Substantia nigra (tissue), 51 donors: ENCODE measurements at places on chromosomes 3 and 15.

DNA sequence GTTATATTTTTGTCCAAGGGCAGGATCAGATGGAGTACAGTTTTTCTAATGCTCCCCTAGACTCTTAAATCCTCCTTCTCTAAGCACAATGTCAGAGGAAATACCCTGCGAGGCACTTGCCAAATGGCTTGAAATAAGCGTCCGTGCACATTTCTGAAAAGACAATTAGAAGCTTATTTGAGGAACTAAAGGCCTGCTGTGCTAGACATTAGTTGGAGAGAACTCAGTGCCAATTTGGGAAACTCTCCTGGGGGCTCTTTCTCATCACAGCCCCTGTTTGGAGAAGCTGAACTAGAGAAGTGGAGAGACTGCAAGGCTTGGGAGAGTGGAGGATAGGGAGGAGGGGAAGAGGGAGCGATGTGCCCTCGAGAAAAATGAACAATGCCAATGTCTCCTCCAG lies 247.6 kb upstream of the C2CD4B start:
- no peak for DNase-seq

DNA sequence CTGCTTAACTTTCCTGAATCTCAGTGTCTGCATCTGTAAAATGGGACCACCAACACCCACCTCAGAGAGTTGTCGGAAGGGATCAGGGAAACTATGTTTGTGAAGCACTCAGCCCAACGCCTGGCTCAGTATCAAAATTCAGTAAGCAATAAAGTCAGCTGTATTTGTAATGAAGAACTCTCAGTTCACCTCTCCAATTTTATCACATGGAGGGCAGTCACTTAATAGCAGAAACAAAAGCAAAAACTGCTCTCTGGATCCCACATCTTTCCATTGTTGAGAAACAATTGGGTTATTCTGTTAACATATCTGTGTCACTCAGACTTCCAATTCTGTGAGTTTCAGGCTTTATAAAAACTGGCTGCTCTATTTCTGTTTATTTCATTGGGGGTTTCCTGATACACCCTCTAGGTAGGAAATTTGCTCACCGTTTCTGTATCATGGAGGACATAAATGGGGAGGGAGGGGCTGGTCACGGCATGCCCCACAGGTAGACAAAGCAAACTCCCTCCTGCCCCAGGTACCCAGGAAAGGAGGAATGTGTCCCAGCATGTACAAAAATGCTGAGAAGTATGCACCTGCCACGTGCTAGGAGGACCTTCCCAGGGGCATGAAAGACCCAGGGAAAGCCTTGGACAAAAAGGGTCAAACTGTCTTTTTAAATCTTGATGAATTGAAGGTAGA lies 81.4 kb upstream of the LMOD3 start:
- DNase-seq = no peak

GRCh38 chr3:132916096-132916495 lies 122.1 kb upstream of the TMEM108 start:
- DNase-seq = no peak

- no peak for DNase-seq
Measured at GRCh38 chr3:18758047-18758704, 333.0 kb upstream of the SATB1 start.

- no peak for DNase-seq
Measured at GRCh38 chr3:132346841-132347736, 29.9 kb downstream of the ACP3 start.

DNA sequence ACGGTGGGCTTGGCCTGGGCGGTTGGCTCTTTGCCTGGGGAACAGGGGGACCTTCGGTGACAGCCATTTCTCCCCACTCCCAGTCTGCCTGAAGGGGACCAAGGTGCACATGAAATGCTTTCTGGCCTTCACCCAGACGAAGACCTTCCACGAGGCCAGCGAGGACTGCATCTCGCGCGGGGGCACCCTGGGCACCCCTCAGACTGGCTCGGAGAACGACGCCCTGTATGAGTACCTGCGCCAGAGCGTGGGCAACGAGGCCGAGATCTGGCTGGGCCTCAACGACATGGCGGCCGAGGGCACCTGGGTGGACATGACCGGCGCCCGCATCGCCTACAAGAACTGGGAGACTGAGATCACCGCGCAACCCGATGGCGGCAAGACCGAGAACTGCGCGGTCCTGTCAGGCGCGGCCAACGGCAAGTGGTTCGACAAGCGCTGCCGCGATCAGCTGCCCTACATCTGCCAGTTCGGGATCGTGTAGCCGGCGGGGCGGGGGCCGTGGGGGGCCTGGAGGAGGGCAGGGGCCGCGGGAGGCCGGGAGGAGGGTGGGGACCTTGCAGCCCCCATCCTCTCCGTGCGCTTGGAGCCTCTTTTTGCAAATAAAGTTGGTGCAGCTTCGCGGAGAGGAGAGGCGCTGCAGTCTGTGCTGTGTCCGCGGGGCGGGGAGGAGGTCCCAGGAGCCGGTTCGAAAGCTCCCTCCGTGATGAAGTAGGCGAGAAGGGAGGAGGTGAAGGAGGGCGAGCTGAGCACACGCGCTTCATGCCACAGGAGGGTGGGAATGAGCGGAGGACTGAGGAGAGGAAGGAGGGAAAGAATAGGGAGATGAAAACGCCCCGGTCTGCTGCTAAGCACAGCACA lies 9.6 kb downstream of the CLEC3B start:
- peak; percentile 20 for DNase-seq

DNA sequence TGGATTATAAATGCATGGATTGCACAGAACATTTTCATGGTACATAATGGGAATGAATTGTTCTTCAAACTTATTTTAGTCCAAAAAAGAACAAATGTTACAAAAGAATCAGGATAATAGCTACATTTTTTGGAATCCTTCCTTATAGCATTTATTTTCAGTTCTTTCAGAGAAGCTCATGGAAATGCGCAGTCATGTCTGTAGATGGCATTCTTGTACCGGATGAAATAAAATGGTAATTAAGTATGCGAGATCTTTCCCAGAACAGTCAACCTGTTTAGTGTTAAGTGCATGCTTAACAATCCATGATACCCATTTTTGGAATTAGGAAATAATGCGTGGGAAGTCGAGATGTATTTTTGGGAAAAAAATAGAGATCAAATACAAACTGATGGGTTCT lies 38.2 kb upstream of the GOLGA8B start:
- DNase-seq = no peak

DNA sequence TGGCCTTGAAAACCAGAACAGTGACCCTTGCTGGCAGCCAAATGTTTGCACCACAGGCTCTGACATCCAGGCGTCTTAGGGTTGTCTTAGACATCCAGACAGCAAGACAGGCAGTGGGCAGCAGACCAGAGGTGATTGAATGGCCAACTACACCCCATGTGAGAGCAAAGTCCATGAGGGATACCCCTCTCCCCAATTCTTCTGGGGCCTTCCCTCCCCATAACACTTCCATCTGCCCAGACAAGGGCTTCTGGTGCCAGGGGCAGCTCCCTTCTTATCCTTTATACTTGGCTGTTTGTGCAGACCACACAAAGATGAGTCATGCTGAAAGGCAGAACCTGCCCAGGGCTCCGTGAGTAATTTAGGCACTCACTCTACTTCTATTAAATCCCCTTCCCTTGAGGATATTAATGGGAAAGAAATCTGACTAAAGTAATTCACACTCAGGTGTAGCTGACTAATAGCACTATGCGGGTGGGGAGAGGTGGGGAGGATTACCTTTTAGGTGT lies 257.9 kb downstream of the UACA start:
- DNase-seq = no peak

GRCh38 chr3:99118381-99118780 lies 216.9 kb upstream of the DCBLD2 start:
- no peak for DNase-seq

DNA sequence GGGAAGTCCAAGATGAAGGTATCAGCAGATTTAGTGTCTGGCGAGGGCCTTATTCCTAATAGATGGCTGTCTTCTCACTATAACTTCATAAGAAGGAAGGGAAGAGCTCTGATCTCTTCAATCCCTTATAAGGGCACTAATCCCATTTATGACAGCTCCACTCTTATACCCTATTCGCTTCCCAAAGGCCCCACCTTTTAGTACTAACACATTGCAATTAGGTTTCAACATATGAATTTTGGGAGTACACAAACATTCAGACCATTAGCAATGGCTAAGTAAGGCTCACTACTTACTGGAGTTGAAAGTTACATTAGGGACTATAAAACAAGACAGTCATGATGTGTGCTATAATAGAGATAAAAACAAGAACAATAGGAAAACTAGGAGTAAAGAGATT lies 118.9 kb downstream of the NECTIN3 start:
- no peak for DNase-seq

DNA sequence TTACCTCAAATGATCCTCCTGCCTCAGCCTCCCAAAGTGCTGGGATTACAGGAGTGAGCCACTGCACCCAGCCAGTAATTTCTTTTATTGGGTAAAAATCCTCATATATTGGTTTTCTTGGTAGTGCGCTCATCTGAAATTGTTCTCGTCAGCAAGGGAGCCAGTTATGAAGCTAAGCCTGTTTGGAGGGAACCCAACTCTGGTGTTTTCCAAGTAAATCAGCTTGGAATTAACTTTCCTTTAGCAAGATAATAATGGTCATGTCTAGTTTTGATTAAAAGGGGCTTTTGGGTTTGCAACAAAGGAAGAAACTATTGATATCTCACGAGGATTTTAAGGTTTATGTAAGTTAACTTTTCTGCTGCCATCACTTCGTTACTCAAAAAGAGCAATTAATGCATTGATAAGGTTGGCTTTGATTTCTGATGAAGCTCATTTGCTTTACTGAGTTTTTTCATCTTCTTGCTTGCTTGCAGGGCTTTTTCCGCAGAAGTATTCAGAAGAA lies 72.7 kb downstream of the RARB start:
- DNase-seq = no peak

DNA sequence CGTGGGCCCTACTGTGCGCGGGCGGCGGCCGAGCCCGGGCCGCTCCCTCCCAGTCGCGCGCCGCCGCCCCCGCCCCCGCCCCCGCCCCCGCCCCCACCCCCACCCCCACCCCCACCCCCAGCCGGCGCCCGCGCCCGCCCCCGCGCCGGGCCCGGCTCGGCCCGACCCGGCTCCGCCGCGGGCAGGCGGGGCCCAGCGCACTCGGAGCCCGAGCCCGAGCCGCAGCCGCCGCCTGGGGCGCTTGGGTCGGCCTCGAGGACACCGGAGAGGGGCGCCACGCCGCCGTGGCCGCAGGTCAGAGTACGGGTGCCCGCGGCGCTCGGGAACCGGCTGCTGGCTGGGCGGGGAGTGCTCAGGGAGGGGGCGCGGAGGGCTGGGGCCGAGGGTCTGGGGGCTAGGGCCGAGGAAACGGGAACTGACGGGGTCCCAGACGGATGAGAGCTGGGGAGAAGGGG lies 1.1 kb upstream of the PPARG start:
- no peak for DNase-seq

- DNase-seq = no peak
Measured at GRCh38 chr3:46375218-46375617, 4.5 kb downstream of the CCR5 start.

DNA sequence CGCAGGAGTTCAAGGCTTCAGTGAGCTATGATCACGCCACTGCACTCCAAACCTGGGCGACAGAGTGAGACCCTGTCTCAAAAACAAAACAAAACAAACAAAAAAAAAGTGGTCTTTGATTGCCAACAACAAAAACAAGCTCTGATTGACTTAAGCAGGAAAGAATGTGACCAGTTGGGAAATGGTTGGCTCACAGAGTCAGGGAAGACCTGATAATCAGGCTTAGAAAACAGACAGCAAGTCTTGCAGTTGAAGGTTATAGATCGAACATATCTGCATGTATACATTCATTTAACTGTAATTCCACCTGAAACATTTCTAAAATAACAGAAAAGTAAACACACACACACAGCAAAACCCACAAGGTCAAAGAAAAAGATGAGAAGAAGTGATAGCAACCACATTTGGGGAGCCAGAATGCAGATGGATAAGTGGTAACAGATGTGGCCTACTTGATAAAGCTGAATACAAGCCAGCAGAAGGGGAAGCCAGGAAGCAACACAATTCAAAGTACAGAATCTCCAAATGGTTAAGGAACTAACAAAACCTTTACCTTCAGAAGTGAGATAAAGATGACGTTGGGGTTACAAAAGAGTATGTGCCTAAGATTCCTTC lies 699.9 kb upstream of the ZNF385D start:
- no peak for DNase-seq

- DNase-seq = no peak
Measured at GRCh38 chr3:177944228-177944661, 592.0 kb upstream of the KCNMB2 start.

DNA sequence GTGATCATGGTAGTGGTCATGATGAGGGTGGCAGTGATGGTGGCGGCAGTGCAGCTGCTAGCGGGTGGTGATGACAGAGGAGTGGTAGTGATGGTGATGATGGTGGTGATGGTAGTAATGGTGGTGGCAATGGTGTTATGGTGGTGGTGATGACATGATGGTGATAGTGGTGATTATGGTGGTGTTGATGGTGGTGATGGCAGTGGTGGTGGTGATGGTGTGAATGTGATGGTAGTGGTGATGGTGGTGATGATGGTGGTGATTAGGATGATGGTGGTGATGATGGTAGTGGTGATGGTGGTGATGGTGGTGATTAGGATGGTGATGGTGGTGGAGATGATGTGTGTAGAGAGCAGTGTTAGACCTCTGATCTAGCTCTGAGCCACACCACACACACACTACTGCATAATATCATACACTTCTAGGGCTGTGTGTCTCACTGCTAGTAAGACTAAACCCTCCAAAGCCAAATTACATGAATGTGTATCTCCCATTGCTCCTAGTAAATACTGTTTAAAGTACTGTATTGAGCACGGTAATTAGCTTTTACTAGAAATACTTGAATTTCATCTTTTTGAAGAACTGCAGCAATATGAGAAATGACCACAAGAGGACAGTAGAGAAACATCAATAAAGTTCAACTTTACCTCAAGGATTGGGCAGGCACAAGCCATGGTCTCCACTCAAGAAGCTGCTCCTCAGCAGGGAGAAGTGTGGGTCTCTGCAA lies 28.8 kb downstream of the TMED3 start:
- DNase-seq = no peak

DNA sequence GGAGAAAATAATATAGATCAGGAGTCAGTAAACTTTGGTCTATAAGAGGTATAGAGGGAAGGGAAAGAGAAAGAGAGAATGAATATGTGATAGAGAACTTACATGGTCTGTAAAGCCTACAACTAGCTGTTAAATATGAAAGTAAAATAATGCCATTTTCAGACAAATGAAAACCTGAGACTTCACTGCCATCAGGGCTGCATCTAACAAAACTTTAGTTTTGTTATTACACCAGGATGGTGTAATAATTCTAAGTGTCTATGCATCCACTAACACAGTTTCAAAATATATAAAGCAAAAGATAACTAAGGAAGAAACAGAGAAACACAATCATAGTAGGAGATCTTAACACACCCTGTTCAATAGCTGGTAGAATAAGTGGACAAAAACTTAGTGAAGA lies 217.7 kb downstream of the KLF13 start:
- DNase-seq = no peak
